ENCODE measurements at places on chromosomes 12 and 14.
A peak's percentile ranks its signal among the peaks of the same experiment; 100 is the strongest.

- no peak for DNase-seq
These were observed 48.4 kb downstream of the CSRP2 start for GRCh38 chr12:76830436-76830835.

DNA sequence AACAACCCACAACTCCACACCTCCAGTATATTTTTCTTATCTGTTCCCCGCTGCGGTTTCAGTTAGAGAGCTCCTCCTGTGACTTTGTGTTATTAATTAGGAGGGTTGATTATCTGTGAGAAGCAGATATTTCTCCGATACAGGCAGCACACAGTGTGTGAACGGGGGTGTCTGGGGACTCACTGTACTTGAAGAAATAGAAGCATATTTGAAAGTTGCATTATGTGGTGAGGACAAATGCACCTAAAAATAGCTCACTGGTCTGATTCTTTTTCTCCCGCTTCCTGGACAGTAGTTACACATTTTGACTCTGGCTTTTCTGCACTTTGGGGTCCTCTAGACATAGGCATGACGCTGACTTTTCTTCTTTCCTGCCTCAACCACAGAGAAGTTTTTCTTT lies 277.7 kb downstream of the VRK1 start:
- DNase-seq: no peak

GRCh38 chr12:31874961-31875608 lies 84.1 kb upstream of the RESF1 start:
- peak; percentile 16 for DNase-seq

DNA sequence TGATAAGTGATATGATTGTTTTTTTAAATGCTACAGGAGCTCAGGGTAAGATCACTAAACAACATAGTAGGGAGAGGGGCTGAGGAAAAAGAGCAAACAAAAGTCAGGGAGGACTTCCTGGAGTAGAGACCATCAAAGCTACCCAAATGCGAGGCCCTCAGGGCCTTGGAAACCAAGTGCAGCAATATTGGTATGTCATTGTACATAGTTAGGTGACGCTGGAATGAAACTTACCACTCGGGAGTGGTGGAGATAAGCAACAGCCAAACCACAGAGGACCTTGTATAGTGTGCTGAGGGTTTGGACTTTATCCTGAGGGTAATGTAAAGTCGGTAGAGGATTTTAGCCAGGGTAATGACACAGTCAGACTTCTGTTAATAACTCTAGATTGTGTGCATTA lies 13.8 kb downstream of the KITLG start:
- no peak for DNase-seq

GRCh38 chr12:46669720-46670119 lies 156.1 kb downstream of the SLC38A4 start:
- DNase-seq: no peak

Data from esophagus squamous epithelium (tissue), 5 donors.